ENCODE measurements at places on chromosomes 4 and X.

DNA sequence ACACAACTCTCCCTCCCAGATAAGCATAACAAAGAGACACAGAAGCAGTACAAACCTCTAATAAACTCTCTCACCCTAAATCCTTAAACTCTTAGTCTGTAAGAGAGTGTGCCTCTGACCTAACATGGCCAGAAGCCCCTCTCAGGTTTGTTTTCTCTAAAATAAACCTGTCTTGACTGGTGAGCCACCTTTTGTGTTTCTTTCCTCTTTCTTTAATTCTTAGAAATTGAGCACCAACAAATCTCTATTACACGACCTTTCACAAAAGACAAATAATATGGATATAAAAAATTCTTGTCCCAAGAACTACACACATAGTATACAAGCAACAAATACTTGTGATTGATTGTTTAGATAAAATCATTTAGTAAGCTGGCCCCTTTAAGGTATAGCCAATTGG lies 573.7 kb downstream of the EPHA5 start:
- DNase-seq: no peak

GRCh38 chr4:144507311-144508101 lies 138.4 kb upstream of the HHIP start:
- DNase-seq: no peak

- DNase-seq: no peak
Measured at GRCh38 chr4:183814461-183814860, 90.6 kb upstream of the STOX2 start.

- DNase-seq: no peak
Measured at GRCh38 chr4:38371391-38371851, 292.6 kb upstream of the KLF3 start.

DNA sequence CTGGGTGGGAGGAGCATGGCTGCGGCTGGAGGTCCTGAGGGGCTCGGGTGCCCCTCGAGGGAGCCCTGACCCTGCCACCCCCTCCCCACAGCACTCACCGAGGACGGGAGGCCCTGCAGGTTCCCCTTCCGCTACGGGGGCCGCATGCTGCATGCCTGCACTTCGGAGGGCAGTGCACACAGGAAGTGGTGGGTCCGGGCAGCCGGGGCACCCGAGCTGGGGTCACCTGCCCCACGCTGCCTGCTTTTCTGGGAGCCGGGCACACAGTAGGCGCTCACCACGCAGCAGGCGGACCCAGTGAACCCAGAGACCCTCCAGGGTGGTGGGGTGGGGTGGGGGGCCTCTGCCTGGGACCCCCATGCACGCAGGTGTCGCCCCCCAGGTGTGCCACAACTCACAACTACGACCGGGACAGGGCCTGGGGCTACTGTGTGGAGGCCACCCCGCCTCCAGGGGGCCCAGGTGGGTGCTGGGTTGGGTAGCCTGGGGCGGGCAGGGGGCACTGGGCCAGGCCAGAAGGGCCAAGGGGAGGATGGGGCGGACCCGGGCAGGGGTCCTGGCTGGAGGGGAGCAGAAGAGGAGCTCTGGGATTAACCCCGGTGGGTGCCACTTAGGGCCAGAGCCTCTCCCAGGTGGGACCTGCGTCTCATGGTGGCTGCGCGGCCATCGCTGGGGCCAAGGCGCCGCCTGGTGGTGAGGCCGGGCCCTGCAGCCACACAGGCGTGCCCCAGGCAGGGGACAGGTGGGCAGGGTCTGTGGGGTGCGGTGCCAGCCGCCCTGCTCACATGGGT lies 1.4 kb downstream of the HGFAC start:
- no peak for DNase-seq

- DNase-seq: no peak
Measured at GRCh38 chr4:94486372-94486801, 34.6 kb downstream of the PDLIM5 start.

GRCh38 chr4:118585015-118585414 lies 100.2 kb upstream of the METTL14 start:
- DNase-seq: no peak

DNA sequence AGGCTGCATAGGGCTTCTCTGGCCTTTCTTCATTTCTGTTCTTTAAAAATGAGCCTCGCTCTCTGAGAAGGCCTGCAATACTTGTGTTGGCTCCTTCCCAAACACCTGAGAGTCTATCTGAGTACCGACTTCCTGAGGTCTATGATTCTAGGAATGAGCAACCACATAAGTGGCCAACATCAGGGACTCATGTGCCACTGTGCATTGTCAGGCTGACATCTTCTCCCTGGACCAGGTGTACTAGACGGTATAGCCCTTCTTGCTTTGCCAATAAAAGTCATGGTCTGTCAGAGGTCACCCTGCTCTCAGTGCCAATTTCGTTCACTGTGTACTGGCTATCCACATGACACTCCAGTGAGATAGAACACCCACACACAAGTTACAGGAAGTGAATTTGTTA lies 67.4 kb upstream of the EPHA5 start:
- DNase-seq: no peak

DNA sequence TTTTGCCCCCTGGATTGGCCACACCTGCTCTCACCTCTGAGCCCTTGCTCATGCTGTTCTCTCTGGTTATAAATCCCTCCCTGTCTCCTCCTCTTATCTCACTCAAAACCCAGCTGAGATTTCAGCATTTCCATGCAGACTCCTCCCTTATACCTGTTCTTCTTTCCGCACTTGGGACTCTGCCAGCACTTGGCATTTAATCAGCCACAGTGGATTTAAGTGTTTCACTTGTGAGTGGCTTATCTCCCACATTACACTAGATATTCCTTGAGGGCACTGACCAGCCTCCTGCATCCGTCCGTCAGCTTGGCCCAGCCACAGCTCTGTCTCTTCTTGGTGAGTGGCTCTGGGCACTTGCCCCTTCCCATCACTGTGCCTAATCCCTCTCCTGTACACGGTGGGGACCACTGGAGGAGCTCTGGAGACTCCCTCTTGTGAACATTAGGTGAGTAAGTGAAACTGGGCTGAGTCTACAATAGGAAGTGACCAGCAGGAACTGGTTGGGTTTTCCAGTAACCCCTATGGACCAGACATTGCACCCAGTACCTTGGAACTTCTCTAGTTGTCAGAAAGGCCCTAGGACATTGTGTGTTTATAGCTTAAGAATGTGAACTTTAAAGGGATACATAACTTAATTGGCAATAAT lies 19.9 kb downstream of the FGFBP1 start:
- DNase-seq: no peak

Data from SW 1271 (cell line).